IMR-90 (cell line): ENCODE measurements at places on chromosomes 5 and 9. TPM values are rescaled to one million over a fixed set of nuclear protein-coding genes. Genes with fewer than 3 reads are reported as not detected.

CAVIN4 gene
- 2.2 and 4.2 TPM in 2 replicates for total RNA-seq

WNK2 gene
- total RNA-seq: not detected in 2 replicates

POLE3 gene
- total RNA-seq: 43.0 and 48.3 TPM in 2 replicates

RGS14 gene
- total RNA-seq: 1.1 TPM in 2 replicates

RNF224 gene
- total RNA-seq: not detected in 2 replicates

ITGA2 gene
- total RNA-seq: 83.6 and 93.4 TPM in 2 replicates

SLC1A3 gene
- 0.56 and 1.3 TPM in 2 replicates for total RNA-seq

DNM1 gene
- total RNA-seq: 11.4 and 13.6 TPM in 2 replicates

- H3K27me3 ChIP-seq: no peaks in the 10 kb centered on the region
- no peak overlapping the region for H3K27ac ChIP-seq
- H3K36me3 ChIP-seq: no peaks in the 10 kb centered on the region
- DNase-seq: no peak
These were observed 56.4 kb downstream of the SH3GL2 start for GRCh38 chr9:17635115-17635890.

- no peak overlapping the region for H3K4me3 ChIP-seq
- no peak overlapping the region for H3K27ac ChIP-seq
- H3K4me1 ChIP-seq: no peaks in the 10 kb centered on the region
- peaks cover 72% of the 10 kb centered on the region for H3K36me3 ChIP-seq
These were observed 36.2 kb downstream of the IARS1 start for GRCh38 chr9:92257327-92257726.

DNA sequence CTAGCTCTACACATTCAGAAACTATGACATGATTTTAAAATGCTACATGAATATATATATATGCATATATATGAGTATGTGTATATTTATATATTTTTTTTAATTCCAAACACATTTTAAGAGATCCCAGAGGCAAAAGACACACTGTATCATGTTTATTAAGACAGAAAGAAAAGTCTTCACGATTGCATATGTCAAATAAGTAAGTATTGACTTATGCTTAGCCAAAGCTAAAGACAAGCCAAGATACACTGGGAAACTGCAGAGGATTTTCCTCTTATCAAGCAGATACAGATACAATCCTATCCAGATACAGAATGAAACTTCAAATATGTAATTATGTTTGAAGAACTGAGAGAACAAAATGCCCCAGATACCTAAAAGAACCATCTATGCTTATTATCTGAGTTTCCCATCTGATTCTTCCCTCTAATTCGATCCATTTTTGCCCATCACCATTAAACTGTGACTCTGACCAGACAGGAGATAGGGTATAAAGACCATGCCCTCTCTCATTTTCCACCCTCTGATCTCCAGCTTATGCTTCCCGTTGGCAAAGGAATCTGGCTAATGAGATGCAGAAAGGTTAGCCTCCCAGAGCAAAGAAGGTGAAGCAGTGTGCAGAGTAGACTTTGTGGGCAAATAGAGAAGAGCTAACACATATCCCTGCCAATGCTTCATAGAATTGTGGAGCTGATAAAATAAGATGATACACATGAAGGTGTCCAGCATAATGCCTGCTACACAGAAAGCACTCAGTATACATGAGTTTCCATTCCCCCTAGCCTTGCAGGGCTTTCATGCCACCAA lies 131.0 kb upstream of the TARS1 start:
- DNase-seq: no peak
- no peaks in the 10 kb centered on the region for H3K36me3 ChIP-seq
- H3K27me3 ChIP-seq: no peaks in the 10 kb centered on the region
- H3K27ac ChIP-seq: peak overlapping the region; percentile 83
- no peak overlapping the region for H3K4me3 ChIP-seq
- H3K4me1 ChIP-seq: peaks cover 15% of the 10 kb centered on the region

GRCh38 chr5:32852535-32852934 lies 141.4 kb downstream of the NPR3 start:
- H3K4me1 ChIP-seq: peaks cover 8% of the 10 kb centered on the region; the same call in 1 of the 2 replicates
- H3K27me3 ChIP-seq: no peaks in the 10 kb centered on the region
- H3K4me3 ChIP-seq: no peak overlapping the region

DNA sequence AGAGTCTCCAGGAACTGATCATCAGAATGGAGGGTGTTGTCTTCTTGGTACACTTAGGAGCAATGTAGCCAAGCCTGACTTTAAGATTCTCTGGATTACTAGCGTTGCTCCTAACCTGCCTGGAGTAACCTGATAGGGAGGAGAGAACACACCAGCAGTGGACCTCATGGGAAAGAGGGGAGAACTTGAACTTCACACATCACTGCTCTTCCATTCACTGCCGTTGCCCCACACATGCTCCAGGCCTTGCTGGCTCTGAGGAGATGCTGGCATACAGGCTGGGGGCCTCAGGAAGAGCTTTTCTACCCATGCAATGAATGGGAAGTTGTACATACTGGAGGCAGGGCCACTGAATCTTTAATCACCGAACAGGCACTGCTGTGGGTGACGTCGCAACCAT lies 60.3 kb upstream of the ADAMTS16 start:
- H3K4me1 ChIP-seq: no peaks in the 10 kb centered on the region
- DNase-seq: no peak
- H3K4me3 ChIP-seq: no peak overlapping the region
- H3K27me3 ChIP-seq: no peaks in the 10 kb centered on the region
- H3K27ac ChIP-seq: no peak overlapping the region
- H3K36me3 ChIP-seq: no peaks in the 10 kb centered on the region

DNA sequence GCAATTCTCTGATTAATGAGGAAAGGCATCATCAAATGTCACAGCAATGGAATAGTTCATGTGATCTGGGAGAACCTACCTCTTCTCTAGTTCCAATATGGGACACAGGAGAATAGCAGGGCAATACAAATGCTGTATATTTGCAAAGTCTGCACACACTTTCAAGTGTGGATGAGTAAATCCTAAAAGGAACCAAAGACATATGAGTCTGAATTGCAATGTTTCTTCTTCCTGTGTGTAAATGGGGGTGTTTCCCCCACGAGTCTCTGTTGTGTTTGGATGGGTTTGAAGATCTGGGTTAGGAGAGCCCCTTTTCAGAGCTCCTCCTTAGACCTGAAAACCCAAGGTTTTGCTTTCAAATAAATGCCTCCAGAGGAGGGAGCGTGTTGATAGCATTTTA lies 26.9 kb downstream of the SLC46A2 start:
- peaks cover 3% of the 10 kb centered on the region for H3K36me3 ChIP-seq
- H3K27me3 ChIP-seq: no peaks in the 10 kb centered on the region
- DNase-seq: no peak
- no peak overlapping the region for H3K27ac ChIP-seq
- H3K4me3 ChIP-seq: no peak overlapping the region
